ENCODE measurements at places on chromosomes 11 and 22.
A peak's percentile ranks its signal among the peaks of the same experiment; 100 is the strongest.

DNA sequence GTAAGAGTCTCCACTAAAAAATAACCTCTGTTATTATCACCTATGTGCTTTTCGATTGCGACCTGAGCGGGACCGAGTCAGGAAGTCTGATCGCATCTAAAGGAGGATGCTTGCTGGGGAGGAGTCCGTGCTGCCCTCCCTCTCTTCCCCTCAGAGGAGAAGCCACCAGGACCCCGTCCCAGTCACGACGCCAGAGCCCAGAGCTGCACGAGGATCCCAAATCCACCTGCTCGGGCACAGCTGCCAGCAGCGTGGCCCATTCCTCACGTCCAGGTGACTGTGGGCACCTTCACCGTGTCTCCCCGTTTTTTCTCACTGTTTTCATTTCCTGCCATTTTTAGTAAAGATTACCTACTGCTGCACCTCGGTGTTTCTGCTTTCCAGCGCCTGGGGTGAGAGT, 390.3 kb downstream of the BRD1 start:
- DNase-seq = no peak

DNA sequence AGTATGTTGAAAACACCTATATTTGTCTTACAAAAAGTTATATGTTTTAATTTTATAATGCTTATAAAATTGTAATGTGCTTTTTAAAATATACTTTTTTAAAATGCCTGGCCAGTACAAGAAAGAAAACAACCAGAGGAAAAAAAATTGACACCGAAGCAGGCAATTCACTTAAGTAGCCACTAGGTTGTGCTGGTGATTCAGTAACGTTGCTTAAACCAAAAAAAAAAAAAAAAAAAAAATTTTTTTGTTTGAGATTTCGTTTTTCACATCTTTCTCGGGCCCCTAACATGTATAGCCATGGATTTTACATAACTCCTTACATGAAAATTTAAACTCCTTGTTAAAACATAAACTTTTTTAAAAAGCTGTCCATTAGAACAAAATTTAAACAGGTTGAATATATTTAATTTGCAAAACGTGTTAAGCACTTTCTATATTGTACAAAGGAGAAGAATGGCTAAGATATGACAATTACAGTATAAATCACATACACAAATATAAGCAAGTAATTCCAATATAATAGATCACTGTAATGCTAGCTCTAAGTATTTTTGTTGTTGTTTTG, 9.2 kb downstream of the OR8B4 start:
- no peak for DNase-seq

GRCh38 chr11:88288560-88288959, 49.0 kb downstream of the CTSC start:
- no peak for DNase-seq

DNA sequence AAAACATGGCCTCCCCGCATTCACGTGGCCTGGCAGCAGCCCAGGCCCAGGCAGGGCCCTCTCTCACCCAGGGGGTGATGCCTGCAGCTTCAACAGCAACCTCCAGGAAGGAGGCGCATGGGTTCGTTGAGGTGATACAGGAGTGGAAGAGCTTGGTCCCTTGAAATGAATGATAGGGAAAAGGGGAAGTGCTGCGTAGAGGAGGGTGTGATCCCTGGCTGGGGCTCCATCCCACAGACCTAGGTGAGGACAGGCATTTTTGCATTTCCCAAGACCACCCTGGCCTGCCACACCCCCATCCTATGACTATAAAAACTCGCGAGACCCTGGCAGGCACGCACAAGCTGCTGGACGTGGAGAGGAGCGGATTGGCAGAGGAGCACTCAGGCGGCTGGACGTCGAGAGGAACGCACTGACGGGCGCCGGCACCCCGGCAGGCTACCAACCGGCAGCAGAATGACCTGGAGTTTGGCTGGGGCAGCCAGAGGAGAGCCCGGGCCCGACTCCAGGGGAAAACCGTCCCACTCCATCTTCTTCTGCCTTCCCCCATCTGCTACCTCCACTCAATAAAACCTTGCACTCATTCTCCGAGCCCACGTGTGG, 32.6 kb downstream of the RTN4R start:
- DNase-seq = no peak

DNA sequence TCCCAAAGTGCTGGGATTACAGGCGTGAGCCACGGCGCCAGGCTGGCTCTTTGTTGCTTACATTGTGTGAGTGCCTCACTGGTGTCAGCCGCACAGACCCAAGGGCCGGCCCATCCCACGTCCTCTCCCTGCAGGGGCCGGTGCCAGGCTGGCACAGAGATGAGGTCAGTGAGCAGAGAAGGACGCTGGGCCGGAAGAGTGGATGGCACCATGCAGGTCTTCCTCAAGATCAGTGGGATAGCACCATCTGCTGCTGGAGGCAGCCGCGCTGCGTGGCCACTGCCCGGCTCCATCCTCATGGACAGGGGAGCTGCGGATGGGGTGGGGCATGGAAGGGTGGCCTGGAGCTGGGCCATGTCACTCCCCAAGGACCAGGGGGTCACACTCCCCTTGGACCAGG, 22.0 kb upstream of the FGF4 start:
- DNase-seq = peak; percentile 94

- DNase-seq = no peak
These were observed 21.0 kb upstream of the MS4A6E start for GRCh38 chr11:60305906-60306619.

- no peak for DNase-seq
These were observed 15.8 kb downstream of the SCN4B start for GRCh38 chr11:118136801-118137200.

- DNase-seq = no peak
These were observed 113.8 kb downstream of the ST3GAL4 start for GRCh38 chr11:126469311-126469710.

GRCh38 chr11:114285599-114285998, 10.6 kb upstream of the NNMT start:
- DNase-seq = no peak

DNA sequence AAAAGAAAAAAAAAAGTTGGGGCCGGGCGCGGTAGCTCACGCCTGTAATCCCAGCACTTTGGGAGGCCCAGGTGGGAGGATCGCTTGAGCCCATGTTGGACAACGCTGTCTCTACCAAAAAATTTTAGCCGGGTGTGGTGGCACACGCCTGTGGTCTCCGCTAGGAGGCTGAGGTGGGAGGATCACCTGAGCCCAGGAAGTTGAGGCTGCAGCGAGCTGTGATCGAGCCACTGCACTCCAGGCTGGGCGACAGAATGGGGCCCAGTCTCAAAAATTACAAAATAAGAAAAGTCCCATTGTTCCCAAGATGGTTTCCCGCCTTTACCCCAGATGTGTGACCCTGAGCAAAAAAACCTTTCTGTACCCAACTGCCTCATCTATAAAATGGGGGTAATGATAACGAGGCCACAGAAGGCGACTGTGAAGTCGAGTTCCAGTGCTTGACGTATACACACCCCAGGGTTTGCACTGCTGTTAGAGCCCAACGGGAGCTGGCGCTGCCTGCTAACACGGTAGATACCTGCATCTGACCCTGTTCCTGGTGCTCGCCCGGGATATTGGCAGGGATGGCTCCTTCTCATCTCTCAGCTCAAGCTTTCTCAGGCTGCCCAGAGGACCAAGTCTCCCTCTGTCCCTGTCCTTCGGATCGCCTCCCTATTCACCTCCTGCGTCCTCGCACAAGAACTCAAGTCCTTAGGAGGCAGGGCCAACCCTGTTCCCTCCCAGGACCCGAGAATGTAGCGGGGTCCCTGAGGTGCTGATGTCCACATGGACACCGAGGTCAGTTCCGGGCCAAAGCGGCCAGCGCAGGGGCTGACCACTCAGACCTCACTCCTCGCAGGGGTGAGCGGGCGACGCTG, 1.1 kb upstream of the RPLP2 start:
- DNase-seq = peak; percentile 89

DNA sequence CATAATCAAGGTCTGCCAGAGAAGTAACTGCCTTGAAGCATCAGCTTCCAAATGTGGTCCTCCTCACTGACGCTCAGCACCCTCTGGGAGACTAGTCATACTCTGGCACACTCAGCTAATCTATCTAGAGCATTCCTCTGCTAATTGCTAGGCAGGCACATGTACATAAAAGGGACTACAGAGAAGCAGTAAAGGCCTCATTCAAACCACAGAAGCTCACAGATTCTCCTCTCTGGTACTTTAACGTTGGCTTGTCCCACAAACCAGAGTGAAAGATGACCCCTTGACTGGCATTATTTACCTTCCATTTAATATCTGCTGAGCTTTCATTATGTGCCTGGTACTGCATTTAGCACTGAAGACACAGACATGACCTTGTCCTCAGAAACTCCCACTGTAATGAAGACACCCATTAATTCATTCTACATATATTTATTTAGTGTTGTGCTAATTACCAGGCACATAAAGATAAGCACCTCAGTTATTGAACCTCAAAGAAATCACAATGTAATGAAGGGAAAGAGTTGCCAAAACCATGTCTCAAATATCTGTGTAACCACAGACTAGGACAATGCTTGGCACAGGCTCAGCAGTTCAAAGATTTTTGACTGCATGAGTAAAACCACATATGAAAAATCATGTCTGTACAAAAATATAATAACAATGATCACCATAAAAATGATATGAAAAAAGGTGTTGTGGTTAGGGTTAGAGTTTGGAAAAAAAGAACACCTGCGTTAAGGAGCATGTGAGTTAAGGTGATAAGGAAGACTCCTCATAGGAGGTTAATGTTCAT, 550.4 kb downstream of the DLG2 start:
- DNase-seq = no peak

GRCh38 chr22:40043081-40043480, 48.3 kb downstream of the FAM83F start:
- no peak for DNase-seq

GRCh38 chr22:45878901-45879551, 97.9 kb downstream of the WNT7B start:
- DNase-seq = no peak

- DNase-seq = no peak
These were observed 12.4 kb downstream of the DRD2 start for GRCh38 chr11:113462830-113463229.

GRCh38 chr22:39147335-39148025, 5.0 kb downstream of the CBX7 start:
- no peak for DNase-seq

DNA sequence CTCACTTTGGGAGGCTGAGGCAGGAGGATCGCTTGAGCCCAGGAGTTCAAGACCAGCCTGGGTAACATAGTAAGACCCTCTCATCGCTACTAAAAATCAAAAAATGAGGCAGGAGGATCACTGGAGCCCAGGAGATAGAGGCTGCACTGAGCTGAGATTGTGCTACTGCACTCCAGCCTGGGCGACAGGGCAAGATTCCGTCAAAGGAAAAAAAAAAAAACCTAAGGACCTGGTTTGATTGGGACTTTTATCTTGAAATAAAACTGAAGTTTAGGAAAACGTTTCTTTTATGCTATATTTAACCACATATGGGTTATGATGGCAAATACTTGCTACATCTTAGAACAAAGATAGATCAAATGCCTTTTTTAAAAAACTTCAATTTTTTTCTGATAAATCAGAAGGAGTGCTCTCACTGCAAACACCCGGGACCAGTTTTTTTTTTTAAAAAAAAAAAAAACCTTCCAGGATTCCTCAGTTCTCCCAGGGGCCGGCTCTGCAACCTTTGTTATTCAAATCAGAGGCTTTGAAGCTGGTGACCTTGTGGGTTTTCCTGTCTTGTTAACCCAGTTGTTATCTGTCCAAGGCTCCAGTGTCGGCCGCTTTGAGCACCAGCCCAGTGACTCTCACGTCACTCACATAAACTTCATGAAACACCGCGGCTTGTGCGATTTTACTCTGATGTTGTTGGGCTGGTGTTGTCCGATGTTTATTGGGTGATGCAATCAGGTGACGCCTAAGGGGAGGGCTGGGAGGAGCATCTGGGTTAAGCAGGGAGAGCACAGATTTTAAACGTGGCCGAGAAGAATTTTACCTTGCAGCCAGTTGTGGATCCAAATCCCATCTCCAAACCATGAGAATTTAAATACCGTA, 24.7 kb upstream of the SLC22A12 start:
- peak; percentile 74 for DNase-seq

- DNase-seq = no peak
These were observed 46.4 kb upstream of the SC5D start for GRCh38 chr11:121246021-121246768.

GRCh38 chr11:35065566-35065965, 73.4 kb upstream of the CD44 start:
- no peak for DNase-seq

- no peak for DNase-seq
These were observed 92.2 kb upstream of the ALKBH3 start for GRCh38 chr11:43788421-43788820.

DNA sequence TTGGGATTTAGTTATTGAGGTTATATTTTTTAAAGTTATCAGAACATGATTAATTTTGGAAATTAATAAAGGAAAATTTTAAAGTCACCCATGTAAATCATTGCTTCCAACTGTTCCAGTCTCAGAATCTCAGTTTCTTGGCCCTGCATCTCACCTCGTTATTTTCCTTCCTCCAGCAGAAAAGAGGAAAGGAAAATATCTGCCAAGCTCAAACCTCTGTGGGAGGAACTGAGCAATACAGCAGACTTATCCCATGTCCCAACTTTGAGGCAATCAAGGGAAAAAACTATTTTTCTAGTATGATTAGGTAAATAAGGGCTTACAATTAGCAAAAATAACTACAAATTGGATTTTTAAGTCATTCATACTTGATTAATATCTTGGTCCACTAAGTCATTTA, 30.1 kb downstream of the ELMOD1 start:
- DNase-seq = no peak

- no peak for DNase-seq
These were observed 55.6 kb downstream of the ARHGEF12 start for GRCh38 chr11:120391854-120392253.

- no peak for DNase-seq
These were observed 4.0 kb downstream of the OR51E1 start for GRCh38 chr11:4647766-4648165.

- no peak for DNase-seq
These were observed 8.7 kb downstream of the CCDC83 start for GRCh38 chr11:85863855-85864254.

- DNase-seq = no peak
These were observed 691 bp upstream of the EHF start for GRCh38 chr11:34620202-34620601.

DNA sequence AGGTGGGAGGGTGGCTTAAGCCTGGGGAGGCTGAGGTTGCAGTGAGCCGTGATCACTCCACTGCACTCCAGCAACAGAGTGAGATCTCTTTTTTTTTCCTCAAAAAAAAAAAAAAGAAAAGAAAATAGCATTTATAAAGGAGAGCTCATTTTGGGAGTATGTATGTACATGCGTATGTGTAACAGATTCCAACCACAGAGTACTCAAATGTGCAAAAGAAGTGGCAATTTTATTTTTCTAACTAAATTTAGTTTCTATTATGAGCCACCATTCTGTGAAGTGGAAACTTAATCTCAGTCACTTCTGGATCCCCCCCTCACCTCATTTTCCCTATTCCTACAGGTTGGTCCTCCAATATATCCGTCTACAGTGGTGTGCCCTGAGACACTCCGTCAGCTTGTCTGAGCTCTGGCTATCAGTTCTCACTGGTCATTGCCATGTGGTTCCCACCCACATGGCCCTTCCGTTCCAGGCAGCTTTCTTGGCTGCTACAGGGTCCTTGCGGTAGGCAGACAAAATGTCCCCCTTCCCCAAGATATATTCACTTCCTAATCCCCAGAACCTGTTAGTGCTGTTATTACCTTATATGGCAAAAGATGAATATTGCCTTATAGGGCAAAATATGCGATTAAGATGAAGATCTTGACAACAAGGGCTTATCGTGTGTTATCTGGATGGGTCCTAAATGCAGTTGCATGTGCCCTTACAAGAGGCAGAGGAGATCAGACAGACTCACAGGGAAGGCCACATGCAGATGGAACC, 35.8 kb upstream of the TSKU start:
- DNase-seq = no peak

GRCh38 chr11:27174021-27174420, 133.4 kb downstream of the BBOX1 start:
- DNase-seq = no peak

Measured in cerebellum (tissue), 4 donors.